ENCODE measurements at places on chromosomes 1 and 21. TPM values are rescaled to one million over a fixed set of nuclear protein-coding genes. Genes with fewer than 3 reads are reported as not detected.

Gene UQCRH
- total RNA-seq: 553 TPM

Gene RCAN3
- total RNA-seq: 11.3 TPM

Gene HFM1
- total RNA-seq: 0.06 TPM

Gene THAP3
- total RNA-seq: 14.3 TPM

Gene THRAP3
- 71.0 TPM for total RNA-seq

Gene VTCN1
- total RNA-seq: 0.06 TPM

Gene MAGI3
- total RNA-seq: 3.4 TPM

Gene CLK2
- 32.8 TPM for total RNA-seq

Gene RCSD1
- total RNA-seq: 0.07 TPM

Gene ST6GALNAC5
- total RNA-seq: not detected

Gene SYT11
- total RNA-seq: 1.2 TPM

Gene HSPA6
- total RNA-seq: 8.3 TPM

Gene ASCL5
- total RNA-seq: 0.13 TPM

Gene ANGPTL1
- not detected for total RNA-seq

Gene LCE1B
- total RNA-seq: not detected

Gene ELAVL4
- total RNA-seq: 0.07 TPM

Gene KCNE2
- total RNA-seq: not detected

Gene DR1
- 27.9 TPM for total RNA-seq

Gene GUCA2A
- not detected for total RNA-seq

Gene FAM72D
- 6.9 TPM for total RNA-seq

Gene CCDC30
- total RNA-seq: 0.55 TPM

Gene NTRK1
- 0.18 TPM for total RNA-seq

Gene KLHL12
- total RNA-seq: 18.2 TPM

Gene ZSWIM5
- total RNA-seq: 0.46 TPM

Gene TMEM61
- total RNA-seq: 0.86 TPM

Gene MROH7
- not detected for total RNA-seq

Gene GBP7
- total RNA-seq: not detected

Gene NBPF20
- 3.3 TPM for total RNA-seq

Gene DNAJC6
- 7.1 TPM for total RNA-seq

Gene MSH4
- total RNA-seq: not detected

Gene AMIGO1
- total RNA-seq: 1.3 TPM

Gene DYNLT5
- total RNA-seq: not detected

Gene PLEKHN1
- total RNA-seq: 6.3 TPM

Gene TTC22
- total RNA-seq: not detected

Gene ATP1A4
- total RNA-seq: not detected

Gene PTPRC
- not detected for total RNA-seq

Gene LMX1A
- total RNA-seq: not detected

Gene SLC9C2
- total RNA-seq: not detected

Gene F13B
- not detected for total RNA-seq
